Testis (tissue), 5 donors: ENCODE measurements at places on chromosomes 7 and 10. TPM values are rescaled to one million over a fixed set of nuclear protein-coding genes. Genes with fewer than 3 reads are reported as not detected.

HSPA14 gene
- total RNA-seq, result 20.5 TPM

DNA sequence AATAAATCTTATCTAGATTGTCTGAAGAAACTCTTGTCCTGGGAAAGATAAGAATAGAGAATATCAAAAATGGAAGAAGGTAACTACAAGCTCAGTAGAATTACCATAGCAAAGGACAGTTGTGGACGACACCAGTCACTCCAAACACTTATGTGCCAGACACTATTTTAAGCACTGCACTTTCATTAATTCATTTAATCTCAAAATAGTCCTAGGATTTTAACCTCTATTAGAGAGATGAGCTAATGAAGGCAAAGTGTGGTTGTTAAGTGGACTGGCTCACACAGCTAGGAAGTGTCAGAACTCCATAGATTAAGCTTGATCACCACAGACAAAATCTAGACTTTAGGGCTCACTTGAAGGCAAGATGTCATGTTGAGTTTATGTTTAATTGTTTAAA lies 168.9 kb downstream of the CDC14C start:
- no peak for DNase-seq

PTTG1IP2 gene
- 8.0 TPM for total RNA-seq

GRCh38 chr7:100358857-100359212 lies 918 bp downstream of the PILRB start:
- DNase-seq, result no peak

DNA sequence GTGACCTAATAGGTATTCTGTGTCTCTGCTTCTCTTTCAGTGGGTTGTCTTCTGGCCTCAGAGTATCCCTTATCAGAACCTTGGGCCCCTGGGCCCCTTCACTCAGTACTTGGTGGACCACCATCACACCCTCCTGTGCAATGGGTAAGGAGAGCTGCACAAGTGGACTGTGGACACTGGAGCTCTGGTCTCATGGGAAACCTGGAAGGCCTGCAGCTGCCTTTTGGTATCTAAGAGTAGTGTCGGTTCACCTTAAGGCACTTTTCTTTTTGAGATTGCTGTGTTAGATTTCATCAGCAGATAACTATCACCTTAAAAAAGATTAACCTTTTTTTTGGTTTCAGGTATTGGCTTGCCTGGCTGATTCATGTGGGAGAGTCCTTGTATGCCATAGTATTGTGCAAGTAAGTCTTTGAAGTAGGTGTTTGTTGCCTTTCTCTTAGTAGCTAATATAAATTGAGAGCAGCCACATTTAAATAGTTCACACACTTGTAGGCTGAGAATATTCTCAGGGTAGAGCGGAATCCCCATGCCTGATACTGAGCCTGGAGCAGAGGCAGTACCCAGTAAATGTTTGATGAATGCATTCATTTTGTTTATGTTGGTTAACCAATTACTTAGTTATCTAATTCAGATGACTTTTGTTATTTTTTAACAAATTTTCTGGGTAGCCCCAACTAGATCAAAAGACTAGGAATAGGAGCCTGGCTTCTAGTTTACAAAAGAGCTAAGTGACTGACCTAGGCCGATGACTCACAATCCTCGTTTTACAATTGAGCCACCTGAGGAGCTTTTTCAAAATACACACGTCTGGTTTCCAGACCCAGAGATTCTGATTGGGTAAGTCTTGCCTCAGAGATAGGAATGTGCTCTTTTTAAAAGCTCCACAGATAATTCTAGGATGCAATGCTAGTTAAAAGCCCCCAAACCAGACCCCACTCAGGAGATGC lies 3.6 kb downstream of the TMEM254 start:
- DNase-seq, result no peak
